ENCODE measurements at places on chromosomes 16 and 17. TPM values are rescaled to one million over a fixed set of nuclear protein-coding genes. Genes with fewer than 3 reads are reported as not detected.

Gene GUCY2D
- under 0.01 TPM for total RNA-seq

Gene STH
- not detected for total RNA-seq

Gene SLC26A11
- 9.2 TPM for total RNA-seq

Gene FBXW10
- total RNA-seq = 0.20 TPM

Gene ASPHD1
- total RNA-seq = 2.3 TPM

Gene CHST5
- total RNA-seq = 0.20 TPM

Gene MYH1
- total RNA-seq = not detected

Gene CD300E
- total RNA-seq = not detected

Gene IRX5
- total RNA-seq = 5.3 TPM

Gene CCDC144A
- total RNA-seq = 0.59 TPM

Gene PDE6G
- total RNA-seq = not detected

Gene GGNBP2
- 46.5 TPM for total RNA-seq

Measured in subcutaneous preadipocyte (primary cell).